Astrocyte (in vitro differentiated cells and primary cell): ENCODE measurements at places on chromosomes 12 and 14.

DNA sequence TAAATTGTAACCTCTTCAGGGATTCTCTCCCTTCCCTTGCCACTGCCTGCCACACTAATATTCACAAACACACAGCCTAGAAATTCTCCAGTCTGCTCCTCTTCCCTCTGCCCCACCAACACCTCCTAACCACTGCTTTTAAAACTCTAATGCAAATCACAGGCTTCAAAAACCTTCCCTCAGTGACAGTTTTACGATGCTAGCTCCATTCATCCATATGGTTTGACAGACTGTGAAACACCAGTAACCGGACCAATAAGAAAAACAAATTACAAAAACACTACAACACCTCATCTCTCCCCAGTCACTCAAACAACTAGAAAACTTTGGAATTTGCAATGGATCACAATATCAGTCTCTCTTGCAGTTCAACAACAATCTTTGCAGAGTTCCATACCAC is 5.7 kb downstream of the DPF3 start:
- no peak for DNase-seq

- DNase-seq, result no peak
These were observed 15.5 kb upstream of the TSPAN9 start for GRCh38 chr12:3061501-3062215.

DNA sequence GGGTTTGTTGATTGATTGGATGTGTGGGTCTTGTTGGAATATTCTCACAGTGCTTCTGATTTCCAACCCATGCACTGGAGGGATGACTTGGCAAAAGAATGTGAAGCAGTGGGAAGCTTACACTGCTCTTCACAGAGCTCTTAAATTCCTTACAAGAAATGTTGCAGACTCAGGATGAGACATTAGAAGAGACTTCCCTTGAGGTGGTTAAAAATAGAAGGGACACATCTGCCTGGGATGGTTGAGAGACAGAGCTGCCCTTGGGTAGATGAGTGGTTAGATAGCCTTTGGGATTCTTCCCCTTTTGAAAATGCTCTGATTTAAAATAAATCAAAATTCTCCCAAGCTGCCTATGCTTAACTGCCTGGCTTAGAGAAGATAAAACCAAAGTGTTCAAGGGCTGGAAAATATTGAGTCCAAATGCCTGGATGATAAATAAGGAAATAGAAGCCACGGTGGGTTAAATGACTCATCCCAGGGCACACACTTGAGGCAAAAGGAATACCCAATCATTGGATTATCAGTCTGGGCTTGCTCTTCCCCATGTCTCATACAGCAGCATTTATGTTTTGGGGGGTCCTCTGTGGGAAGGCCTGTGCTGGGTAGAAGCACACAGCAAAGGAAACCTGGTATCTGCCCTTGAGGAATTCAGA is 264.3 kb downstream of the AKAP6 start:
- DNase-seq, result peak; percentile 94

DNA sequence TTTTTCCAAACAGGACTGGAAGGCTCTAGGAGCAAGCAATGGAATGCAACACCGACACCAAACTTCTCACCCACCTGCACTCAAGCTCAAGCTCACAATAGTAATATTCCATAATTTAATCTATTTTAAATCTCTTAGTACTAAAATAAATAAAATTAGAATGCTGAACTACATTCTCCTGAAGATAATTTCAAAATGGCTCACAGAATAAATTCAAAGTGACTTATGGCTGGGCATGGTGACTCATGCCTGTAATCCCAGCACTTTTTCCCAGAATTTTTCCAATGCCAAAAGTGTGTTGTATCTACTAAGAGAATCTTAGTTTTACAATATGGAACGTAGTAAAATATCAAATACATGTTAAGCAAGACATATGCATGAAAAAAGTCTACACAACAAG is 31.5 kb downstream of the DUSP16 start:
- no peak for DNase-seq

DNA sequence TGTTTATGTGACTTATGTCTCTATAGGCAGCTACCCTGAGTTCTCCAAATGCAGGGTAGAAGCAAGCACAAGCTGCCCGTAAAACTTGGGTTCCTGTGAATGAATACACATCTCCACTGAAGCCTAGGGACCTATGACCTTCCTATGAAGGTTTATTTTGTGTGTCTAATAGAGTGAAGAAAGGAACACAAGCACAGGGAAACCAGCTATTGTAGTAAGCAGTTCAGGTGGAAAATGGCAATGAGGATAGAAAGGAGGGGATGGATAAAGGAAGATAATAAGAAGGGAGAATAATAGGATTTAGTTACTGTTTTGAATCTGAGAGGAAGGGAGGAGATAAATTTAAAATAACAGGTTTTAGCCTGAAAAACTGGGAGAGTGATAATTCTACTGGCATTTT is 2.4 kb downstream of the PFKM start:
- no peak for DNase-seq

GRCh38 chr12:65826353-65827171 is 2.3 kb downstream of the HMGA2 start:
- DNase-seq, result peak; percentile 80

DNA sequence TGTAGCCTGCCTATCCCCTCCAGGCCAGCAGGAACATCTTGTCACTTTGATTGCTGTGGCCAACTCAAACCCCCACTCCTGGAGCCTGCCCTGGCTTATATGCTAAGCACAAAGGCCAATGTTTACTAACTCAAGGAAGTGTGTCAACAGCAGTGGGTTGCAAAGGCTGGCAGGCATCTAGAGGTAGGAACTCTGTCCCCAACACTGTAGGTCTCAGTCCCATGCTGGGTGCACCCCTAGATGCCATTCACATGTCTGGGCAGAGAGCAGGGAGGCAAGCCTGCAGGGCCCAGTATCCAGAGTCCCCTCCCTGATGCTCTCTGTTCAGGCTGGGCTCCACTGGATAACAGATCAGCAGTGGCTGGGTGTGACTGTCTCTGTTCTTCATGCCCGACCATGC is 1.6 kb upstream of the HPD start:
- DNase-seq, result no peak

DNA sequence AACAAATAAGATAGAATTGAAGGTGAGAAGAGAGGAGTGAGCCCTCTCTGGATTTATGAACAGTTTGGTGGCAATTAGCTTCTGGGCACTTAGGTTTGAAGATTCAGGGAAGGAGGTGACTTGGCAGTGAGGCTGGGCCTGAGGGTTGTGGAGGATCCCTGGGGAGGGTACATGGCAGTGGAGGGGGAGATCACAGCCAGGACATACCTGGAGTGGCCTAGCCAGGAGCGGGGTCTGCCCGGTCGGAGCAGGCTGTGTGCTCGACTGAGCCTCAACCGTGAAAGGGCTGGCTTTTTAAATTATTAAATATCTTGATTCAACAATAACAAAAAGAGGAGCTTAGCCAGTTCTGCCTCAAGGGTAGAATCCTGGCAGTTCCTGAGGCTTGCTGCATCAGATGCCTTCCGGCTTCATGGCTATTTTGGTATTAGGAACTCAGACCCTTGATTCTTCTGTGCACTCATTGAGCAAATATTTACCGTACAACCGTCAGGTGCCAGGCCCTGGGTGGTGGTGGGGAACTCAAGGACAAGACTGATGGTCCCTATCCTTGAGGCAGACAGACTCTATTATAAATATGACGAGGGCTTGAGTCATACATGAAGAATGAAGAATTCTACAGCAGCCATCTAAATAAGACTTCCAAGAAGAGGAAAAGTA is 73.4 kb downstream of the SPTB start:
- DNase-seq, result peak; percentile 97

- peak; percentile 30 for DNase-seq
These were observed 9.6 kb upstream of the SNAPC1 start for GRCh38 chr14:61752626-61753025.

DNA sequence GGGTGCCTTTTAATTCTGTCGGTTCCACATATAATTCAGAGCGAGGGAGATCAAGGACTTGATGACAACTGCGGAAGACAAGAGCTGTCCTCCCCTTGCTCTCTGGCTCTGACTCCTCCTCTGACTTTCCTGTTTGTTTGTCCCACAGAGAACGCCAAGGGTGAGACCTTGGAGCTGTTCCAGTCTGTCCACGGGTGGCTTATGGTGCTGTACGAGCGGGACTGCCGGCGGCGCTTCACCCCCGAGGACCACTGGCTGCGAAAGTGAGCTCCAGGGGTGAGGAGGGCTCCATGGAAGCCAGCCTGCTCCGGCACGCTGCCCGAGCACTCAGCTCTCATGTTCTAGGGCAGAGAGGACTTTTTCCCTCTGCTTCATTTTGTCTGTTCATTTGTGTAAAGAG is 32.8 kb downstream of the UBE3B start:
- no peak for DNase-seq

GRCh38 chr12:26233631-26234030 is 38.3 kb downstream of the SSPN start:
- peak; percentile 60 for DNase-seq

DNA sequence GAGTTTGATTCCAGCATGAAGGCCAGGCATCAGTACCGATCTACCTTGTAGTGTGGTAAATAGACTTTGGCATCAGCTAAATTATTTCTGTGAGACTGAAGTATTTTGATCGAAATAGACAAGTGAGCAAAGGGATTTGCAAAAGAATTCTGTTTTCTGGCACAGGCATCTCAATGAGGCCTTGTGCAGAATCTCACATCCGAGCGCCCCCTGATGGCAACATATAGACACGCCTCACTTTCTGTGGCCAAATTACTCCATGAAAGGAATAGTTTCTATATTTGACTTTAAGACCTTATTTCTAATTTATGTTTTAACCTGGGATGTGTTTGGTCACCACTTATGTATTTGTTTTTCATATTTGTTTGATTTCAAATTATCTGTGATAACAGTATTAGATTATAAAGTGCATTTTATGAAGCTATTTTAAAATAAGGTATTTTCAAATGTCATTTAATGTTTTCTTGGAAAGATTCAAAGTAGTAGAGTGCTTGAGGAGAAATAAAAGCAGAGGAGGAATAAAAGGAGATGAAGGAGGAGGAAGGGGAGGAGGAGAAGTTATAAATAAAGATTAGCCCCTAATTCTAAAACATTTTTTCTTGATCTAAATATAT is 731.9 kb downstream of the NRXN3 start:
- peak; percentile 19 for DNase-seq

- DNase-seq, result no peak
These were observed 147.9 kb upstream of the MYL2 start for GRCh38 chr12:111068290-111068689.

DNA sequence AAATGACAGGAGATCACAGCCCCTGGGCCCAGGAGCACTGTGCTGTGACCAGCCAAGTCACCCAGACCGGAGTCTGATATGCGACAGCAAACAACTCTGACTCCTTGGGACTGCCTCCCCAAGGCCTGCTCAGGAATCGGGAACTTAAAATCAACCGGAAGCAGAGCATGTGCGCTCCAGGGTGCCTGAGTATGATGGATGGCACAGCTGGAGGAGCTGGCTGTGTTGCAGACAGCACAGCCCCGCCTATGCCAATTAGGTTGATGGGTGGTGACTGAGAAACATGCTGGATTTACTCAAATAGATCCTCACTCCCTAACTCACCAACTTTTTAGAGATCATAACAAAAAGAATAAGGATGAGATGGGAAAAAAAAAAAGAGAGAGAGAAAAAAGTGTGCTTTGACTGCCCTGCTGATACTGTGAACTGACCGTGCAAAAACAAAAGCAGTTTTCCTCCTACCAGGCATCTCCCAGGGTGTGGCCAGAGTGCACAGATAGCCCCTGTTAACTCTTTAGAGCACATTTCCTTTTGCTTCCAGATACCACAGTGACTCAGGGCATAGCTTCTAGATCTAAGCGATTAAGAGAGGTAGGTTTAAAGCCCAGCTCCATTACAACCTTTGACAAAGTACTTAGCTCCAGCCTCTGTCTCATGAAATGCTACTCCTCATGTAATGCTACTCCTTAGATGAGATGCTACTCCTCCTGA is 27.4 kb upstream of the STON2 start:
- DNase-seq, result no peak

GRCh38 chr12:53070877-53071492 is 8.2 kb downstream of the SPRYD3 start:
- no peak for DNase-seq

DNA sequence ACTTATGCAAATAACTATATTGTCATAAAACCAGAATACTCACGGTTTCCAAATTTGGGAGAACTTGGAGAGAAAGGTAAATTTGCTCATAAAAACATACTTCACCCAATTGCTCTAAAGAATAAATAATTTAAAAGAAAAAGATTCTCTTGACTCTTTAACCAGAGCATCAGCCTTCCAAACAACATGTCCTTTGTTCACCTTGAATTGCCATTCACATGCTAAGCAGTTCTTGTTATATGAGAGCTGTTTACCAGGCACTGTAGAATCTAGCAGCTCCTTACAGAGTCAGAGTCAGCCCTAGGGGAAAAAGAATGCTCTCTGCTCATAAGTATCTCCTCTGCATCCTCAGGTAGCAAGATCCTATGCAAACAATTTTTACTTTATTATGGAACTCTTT is 10.2 kb downstream of the SLCO1A2 start:
- no peak for DNase-seq

- peak; percentile 91 for DNase-seq
These were observed 13.1 kb upstream of the TMTC1 start for GRCh38 chr12:29796823-29797263.

DNA sequence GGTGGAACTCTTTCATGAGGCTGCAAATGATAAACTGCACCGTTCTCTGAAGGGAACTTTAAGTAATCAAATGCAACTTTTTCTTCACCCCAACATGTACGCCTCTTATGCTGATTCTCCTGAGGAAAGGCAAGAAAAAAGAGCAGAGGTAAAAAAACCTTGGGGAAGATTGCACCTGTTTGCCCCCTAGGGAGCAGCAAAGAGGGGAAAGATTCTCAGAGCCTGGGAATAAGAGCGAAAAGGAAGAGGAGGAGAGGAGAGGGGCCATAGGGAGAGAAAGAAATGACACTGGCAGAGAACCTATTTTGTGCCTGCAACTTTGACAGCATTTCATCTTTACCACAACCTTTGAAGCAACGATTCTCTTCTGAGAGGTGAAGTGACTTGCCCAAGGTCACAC is 254.6 kb downstream of the KSR2 start:
- DNase-seq, result no peak

- DNase-seq, result peak; percentile 55
These were observed 756 bp downstream of the TULP3 start for GRCh38 chr12:2891240-2892053.

GRCh38 chr14:50603565-50603964 is 43.6 kb downstream of the ATL1 start:
- peak; percentile 23 for DNase-seq

DNA sequence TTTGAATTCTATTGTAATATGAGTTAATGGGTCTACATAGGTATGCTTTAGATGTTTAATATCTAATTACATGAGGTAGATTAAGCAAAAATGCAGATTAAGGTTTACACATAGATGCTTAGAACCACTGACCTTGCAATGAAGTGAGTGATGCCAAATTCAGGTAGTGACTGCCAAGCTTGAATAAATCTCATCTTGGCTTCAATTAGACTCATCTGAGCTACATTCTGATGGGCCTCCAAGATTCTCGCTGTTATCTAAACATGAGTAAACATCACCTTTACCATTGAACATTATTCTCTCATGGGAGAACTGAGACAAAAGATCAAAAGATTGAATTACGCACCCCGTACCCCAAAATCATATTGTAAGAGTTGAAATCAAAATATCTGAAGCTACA is 68.8 kb upstream of the GNPNAT1 start:
- no peak for DNase-seq
